ENCODE measurements at places on chromosomes 4 and X.

GRCh38 chr4:14023896-14024295 lies 396.4 kb upstream of the BOD1L1 start:
- DNase-seq = no peak

DNA sequence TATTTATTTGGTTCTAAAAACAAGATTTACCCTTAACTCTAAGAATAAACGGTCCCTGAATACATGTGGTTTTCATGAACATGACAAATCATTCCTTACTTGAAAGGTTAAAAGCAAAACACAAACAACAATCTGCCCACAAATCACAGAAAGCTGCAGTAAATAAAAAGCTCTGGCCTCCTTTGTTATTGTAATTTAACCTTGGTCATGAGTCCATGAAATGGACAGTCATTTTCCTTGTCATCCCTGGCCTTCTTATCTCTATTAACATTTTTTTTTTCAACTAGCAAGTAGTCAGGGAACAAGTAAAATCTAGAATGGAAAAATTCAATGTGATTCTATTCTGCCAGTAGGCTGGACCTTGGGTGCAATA lies 92.7 kb downstream of the SCD5 start:
- DNase-seq = no peak

- no peak for DNase-seq
These were observed 81.0 kb downstream of the CPXCR1 start for GRCh38 chrX:88828011-88828410.

- no peak for DNase-seq
These were observed 45.7 kb upstream of the HMX1 start for GRCh38 chr4:8917321-8917811.

GRCh38 chr4:55884851-55885219 lies 31.4 kb downstream of the EXOC1 start:
- DNase-seq = no peak

- no peak for DNase-seq
These were observed 221.8 kb downstream of the MGST2 start for GRCh38 chr4:139887376-139887802.

GRCh38 chr4:152348670-152349069 lies 187.2 kb downstream of the FBXW7 start:
- DNase-seq = no peak

- no peak for DNase-seq
These were observed 54.5 kb upstream of the C4orf54 start for GRCh38 chr4:99712099-99712498.
